ENCODE measurements at places on chromosomes 5 and 9.

- DNase-seq: peak; percentile 42
These were observed 18.7 kb downstream of the HSD17B4 start for GRCh38 chr5:119470851-119471451.

- no peak for DNase-seq
These were observed 69.0 kb upstream of the OTULINL start for GRCh38 chr5:14512574-14512973.

GRCh38 chr5:90528601-90529193 is 687 bp downstream of the LYSMD3 start:
- DNase-seq: peak; percentile 52

GRCh38 chr5:124655921-124656511 is 90.4 kb downstream of the ZNF608 start:
- peak; percentile 31 for DNase-seq

- no peak for DNase-seq
These were observed 15.7 kb upstream of the SSBP2 start for GRCh38 chr5:81766611-81767010.

DNA sequence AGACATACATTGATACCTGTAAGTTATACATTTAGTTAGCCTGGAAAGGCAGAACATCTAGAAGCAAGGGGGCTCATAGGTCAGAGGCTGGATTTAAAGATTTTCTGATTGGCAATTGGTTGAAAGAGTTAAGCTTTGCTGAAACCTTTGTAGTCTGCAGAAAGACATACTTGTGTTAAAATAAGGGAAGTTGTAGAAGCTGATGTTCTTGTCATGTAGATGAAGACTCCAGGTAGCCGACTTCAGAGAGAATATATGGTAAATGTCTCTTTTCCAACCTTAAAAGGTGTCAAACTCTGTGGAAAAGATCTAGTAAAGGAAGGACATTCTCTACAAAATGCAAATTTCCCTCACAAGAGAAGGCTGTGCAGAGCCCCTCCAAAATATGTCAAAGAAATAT is 62.9 kb upstream of the ADAMTS16 start:
- no peak for DNase-seq
